ENCODE measurements at places on chromosomes 5 and 9.

GRCh38 chr5:2738700-2739359 is 12.6 kb downstream of the IRX2 start:
- no peak for DNase-seq

- DNase-seq, result no peak
These were observed 16.6 kb upstream of the TGFBI start for GRCh38 chr5:136012041-136012804.

DNA sequence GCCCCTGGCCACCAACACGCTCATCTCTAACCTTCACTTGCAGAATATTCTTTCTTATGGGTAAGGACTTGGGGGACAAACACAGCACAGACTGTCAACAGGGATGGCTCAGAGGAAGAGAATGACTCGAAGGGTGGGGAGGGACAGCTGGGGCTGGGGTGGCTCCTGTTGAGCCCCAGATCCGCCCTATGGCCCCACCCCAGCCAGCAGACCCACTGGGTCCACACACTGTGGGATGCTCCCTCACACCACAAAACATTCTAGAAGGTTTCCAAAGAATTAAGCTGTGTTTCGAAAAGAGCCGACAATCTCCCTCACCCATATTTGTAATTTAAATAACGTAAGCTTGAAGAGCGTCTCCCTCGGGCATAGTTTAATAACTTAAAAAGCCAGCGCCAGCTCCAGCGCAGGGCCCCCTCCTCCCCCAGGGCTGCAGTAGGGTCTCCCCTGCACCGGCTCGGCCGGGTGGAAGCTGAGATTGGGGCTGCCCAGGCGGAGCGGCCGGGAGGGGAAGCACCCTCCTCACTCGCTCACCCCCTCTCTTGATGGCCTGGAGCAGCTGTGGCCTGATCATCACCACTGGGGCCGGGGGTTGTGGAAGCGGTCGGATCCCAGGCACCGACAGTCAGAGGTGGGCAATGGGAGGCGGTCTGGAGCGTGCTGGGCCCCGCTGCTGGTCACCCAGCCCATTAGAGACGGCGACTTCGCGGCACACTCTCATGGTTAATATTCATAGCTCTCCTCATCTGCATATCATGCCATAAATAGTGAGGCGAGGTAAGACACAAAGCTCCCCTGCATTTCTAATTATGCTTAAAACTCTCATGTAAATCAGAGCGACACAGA is 37.6 kb downstream of the NACC2 start:
- DNase-seq, result no peak

DNA sequence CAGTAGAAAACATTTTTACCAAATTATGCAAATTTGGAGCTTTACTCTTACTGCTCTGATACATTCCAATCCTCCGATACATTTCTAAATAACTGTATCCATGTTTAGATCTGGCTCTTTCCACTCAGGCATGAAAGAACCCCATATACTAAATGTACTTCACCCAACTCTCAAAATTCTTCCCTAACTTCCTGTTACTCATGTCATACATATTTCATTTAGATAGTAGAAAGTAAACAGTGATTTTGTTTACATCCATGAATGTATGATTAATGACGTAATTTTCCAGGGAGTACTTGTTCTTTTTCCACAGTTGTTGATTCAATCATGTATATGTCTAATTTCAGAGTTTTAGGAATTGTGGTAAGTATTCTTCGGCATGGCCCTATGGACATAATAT is 1426.5 kb upstream of the C9orf72 start:
- no peak for DNase-seq

- DNase-seq, result no peak
These were observed 85.9 kb downstream of the GNA14 start for GRCh38 chr9:77562019-77562748.

DNA sequence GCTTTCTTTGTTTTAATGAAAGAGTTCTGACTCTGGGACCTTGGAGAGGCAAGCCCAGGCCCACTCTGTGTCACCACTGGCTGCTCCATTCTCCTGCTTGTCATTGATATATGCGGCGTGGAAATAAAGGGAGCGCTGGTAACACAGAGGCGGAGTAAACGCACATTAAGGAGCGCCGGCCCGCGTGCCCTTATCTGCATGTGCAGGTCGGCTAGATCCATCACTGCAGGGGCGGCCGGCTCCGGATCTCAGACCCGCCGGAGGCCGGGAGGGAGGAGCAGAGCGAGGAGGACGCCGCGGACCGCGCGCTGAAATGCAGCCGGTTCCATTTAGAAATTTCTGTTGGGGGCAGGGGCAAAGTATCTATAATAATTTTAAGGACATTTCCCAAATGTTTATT is 70.8 kb downstream of the MRPL36 start:
- no peak for DNase-seq

GRCh38 chr9:111938427-111938800 is 41.8 kb downstream of the UGCG start:
- no peak for DNase-seq

GRCh38 chr5:29367176-29367833 is 1826.2 kb upstream of the CDH6 start:
- DNase-seq, result no peak

DNA sequence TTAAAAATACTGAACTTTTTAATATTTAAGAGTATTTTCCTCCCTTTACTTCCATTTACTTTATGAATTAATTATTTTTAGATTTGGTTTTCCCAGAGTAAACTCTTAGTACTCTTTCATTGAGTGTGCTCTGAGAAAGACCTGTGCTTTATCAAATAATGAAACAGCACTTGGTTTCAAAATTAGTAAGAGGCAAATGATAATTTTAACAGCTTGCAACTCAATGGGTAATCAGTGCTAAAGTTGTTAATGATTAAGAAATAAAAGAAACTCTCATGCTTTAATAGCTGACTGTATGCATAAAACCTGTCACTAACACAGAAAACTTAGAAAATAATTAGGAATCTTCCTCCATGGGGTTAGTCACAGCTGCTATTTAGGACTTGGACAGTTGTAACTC is 244.4 kb downstream of the RFX3 start:
- DNase-seq, result no peak

DNA sequence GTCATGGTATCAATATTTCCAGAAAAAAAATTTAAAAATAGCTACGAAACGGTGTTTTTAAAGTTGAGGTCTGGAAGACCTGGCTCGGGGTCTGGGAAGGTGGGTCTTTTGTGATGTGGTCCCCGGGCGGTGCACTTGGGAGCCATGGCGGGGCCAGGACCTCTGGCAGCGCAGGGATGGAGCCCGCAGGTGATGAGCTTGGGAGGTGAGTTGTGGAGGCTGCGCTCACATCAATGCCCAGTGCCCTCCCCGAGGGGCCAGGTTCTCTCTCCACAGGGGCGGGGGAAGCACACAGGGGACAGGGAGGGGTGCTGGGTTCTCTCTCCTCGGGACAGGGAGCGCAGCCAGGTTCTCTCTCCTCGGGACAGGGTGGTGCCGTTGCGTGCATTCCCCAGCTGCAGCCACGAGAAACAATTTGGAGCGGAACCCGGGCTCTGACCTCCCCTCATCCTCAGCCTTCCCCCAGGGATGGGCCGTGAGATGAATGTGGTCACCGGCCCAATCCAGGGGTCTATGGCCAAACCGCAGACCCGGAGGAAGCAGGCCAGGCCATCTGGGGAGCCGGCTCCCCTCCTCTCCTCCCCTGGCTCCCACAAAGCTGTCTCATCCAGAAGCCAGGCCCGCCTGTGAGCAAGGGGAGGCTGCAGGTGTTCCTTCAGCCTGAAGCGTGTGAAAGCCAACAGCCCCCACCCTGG is 25.8 kb downstream of the DBH start:
- no peak for DNase-seq

DNA sequence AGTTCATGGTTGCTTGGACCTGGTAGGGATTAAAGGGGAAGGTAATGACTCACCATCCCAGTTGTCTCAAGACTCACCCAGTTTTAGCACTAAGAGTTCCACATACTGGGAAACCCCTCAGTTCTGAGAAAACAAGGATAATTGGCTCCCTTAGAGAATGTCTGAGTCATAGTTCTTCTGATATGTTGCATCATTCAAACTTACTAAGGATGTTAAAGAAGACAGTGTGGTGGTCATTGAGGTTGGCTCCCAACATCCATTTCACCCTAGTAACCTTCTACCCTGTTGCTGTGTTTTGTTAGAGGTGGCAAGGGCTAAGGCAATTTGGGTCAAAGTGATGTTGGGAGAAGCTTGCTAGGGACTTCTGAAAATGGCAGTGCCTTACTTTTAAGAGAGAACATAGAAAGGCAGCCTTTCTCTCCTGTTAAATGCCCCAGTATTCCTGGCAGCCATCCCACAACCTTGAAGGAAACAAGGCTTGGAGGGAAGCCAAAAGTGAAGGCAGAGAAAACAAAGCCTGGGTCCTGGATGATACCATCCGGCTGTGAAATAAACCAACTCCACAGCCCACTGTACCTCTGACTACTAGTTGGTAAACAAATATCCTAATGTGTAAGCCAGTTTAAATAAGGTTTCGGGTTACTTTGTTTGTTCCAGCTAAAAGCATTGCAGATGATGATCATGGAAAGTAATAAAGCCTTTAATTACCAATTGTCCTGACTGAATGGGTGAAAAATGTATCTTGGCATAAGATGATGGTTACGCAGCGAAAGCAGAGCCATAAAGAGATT is 80.4 kb upstream of the ADAMTSL1 start:
- DNase-seq, result no peak

- DNase-seq, result no peak
These were observed 209.3 kb upstream of the PPP1R2B start for GRCh38 chr5:156640691-156641241.

GRCh38 chr9:73807952-73808351 is 656.3 kb downstream of the ANXA1 start:
- DNase-seq, result no peak

DNA sequence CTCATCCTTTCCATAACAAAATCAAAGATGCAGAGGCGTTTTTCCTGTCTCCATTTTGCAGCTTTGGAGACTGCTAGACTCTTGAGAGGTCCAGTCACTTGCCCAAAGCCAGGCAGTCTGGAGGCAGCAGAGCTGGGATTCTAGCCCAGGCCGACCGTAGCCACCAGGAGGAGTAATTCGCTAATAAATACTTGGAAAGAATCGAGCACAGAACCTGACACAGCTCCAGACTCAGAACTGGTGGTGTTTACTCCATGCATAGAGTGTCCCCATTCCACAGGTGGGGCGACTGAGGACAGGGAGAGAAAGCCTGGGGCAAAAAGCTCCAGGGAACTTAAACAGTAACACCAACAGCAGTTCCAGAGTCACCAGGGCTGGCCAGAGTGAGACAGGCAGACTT is 10.7 kb upstream of the CERCAM start:
- no peak for DNase-seq

- no peak for DNase-seq
These were observed 115.5 kb upstream of the IL7R start for GRCh38 chr5:35741126-35741716.

DNA sequence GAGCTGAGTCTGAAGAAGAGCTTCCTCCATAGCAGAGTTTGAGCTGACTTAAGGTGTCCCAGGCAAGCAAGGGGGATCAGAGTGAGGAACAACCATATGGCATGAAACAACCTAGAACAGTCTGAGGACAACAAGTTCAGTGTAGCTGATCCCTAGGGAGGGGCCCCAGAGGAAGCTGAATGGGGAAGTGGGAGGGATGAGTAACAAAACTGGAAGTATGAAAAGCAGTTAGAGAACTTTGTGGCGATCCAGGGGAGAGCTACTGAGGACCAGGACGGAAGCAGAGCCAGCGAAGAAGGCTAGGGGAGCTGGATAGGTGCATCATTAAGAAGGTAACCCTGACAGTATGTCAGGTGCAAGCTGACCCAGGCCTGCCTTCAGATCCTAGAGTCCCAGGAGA is 580.8 kb downstream of the BNC2 start:
- no peak for DNase-seq

Measured in CD4-positive, alpha-beta T cell treated with Interleukin-2 at 100 ng/mL for 4 hours (primary cell).